Ascending aorta (tissue), 2 donors: ENCODE measurements at places on chromosomes 1 and 21.

- DNase-seq, result no peak
- H3K36me3 ChIP-seq, result no peaks in the 10 kb centered on the region
- no peaks in the 10 kb centered on the region for H3K27me3 ChIP-seq
Observed at GRCh38 chr1:41807390-41807789, 111.3 kb downstream of the HIVEP3 start.

DNA sequence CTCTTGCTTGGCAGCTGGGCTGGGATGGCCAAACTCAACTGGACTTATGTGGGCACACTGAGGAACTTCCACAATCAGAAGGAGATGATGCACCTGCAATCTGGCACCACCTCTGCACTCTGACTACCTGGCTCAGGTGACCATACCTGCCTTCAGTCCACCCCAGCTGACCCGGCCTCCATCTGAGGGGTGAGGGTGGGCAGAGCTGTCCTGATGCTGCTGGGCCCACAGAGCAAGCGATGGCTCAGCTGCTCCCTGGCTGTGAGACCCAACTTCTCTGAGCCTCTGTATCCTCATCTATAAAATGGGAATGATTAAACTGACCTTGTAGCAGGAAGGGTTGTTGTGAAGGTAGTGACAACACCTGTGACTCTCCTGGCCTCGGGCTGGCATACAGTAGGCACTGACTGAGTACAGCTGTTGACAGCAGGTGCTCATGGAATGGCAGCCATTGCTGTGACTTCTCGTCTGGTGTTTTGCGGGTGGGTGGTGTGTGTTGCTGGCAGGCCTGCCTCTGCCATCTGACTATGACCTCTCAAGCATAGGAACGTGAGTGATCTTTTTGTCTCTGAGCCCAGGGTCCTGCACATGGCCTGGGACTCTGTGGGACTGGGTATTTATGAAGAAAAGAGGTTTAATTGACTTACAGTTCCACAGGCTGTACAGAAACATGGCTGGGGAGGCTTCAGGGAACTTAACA lies 438.5 kb downstream of the PTPRU start:
- H3K4me3 ChIP-seq, result no peak overlapping the region
- H3K4me1 ChIP-seq, result no peaks in the 10 kb centered on the region
- no peak overlapping the region for H3K27ac ChIP-seq
- DNase-seq, result peak; percentile 56
- H3K36me3 ChIP-seq, result no peaks in the 10 kb centered on the region

DNA sequence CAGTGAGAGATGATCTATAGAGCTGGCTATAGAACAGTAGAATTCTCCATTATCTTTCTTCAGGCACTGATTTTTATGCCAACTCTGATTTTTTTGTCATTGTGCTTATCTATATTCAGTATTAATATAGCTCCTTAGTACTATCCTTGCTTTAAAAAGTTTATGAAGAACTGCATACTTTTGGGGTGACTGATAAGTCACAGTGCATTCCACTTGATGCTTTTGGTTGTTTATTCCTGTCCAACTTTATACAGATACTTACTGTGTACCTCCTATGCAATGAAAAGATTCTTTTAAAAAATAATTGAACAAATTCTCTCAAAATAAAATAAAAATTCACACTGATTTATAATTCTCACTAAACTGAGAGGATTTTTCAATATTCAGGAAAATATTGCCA lies 71.6 kb downstream of the COL24A1 start:
- no peak for DNase-seq
- no peaks in the 10 kb centered on the region for H3K36me3 ChIP-seq
- H3K27ac ChIP-seq, result no peak overlapping the region
- H3K4me1 ChIP-seq, result no peaks in the 10 kb centered on the region
- H3K4me3 ChIP-seq, result no peak overlapping the region

GRCh38 chr1:19101244-19101643 lies 108.8 kb downstream of the UBR4 start:
- H3K27me3 ChIP-seq, result no peaks in the 10 kb centered on the region
- DNase-seq, result no peak
- H3K4me3 ChIP-seq, result no peak overlapping the region
- H3K27ac ChIP-seq, result no peak overlapping the region
- H3K36me3 ChIP-seq, result peaks cover 84% of the 10 kb centered on the region
- no peaks in the 10 kb centered on the region for H3K4me1 ChIP-seq

DNA sequence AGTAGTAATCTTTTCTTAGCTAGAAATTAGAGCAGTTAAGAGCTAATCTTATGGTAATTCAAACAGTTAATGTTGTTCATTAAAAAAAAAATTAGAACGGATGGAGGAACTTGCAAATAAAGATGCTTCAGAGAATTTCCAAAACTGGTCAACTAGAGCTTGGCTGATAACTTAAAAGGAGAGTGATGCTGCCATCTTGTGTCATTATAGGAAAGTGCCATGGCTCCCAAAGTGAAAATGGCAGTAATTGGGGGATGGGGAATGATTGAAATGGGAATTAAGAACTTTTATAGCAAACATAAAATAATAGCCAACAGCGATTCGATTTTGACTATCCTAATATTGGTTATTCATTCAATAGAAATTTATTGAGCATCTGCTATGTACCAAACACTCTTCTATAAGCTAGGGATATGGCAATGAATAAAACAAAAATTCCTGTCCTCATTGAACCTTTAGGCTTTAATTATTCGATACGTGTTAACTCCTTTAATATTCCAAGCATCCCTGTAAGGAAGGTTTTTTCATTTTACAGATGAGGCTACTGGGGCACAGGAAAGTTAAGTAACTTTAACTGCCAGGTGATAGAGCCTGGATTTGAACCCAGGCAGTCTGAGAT lies 5.7 kb upstream of the PLPP3 start:
- no peak for DNase-seq
- peaks cover 3% of the 10 kb centered on the region for H3K4me1 ChIP-seq
- H3K36me3 ChIP-seq, result no peaks in the 10 kb centered on the region

GRCh38 chr21:36087362-36088138 lies 17.7 kb downstream of the CBR1 start:
- no peaks in the 10 kb centered on the region for H3K4me1 ChIP-seq
- H3K27ac ChIP-seq, result no peak overlapping the region
- DNase-seq, result no peak
- no peaks in the 10 kb centered on the region for H3K27me3 ChIP-seq
- no peaks in the 10 kb centered on the region for H3K36me3 ChIP-seq

DNA sequence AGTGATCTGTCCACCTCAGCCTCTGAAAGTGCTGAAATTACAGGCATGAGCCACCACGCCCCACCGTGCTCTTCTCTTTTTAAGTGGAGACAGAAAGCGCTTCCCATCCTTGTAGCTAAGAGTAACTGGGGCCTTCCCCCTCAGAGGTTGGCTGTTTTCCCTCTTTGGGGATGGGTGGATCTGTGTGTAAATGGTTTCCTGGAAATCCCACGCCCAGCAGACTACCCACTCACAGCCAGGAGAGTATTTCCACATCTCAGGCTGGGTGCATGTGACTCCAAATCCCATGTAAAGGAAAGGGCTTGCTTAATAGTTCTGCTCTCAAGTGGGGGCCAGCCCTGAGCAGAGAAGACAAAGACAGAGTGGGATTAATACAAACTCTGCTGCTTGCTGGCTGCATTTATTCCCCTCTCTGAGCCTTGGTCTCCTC lies 19.6 kb upstream of the TCEA3 start:
- DNase-seq, result peak; percentile 82
- H3K4me3 ChIP-seq, result no peak overlapping the region
- H3K4me1 ChIP-seq, result no peaks in the 10 kb centered on the region
- H3K36me3 ChIP-seq, result no peaks in the 10 kb centered on the region

GRCh38 chr1:186617926-186618325 lies 62.3 kb downstream of the PTGS2 start:
- H3K36me3 ChIP-seq, result no peaks in the 10 kb centered on the region
- no peaks in the 10 kb centered on the region for H3K4me1 ChIP-seq
- no peak for DNase-seq
- H3K27me3 ChIP-seq, result no peaks in the 10 kb centered on the region

- H3K4me1 ChIP-seq, result peaks cover 21% of the 10 kb centered on the region
- no peak overlapping the region for H3K4me3 ChIP-seq
- DNase-seq, result no peak
- H3K27ac ChIP-seq, result peak overlapping the region; percentile 80
Observed at GRCh38 chr1:204437796-204438570, 26.4 kb upstream of the PPP1R15B start.

DNA sequence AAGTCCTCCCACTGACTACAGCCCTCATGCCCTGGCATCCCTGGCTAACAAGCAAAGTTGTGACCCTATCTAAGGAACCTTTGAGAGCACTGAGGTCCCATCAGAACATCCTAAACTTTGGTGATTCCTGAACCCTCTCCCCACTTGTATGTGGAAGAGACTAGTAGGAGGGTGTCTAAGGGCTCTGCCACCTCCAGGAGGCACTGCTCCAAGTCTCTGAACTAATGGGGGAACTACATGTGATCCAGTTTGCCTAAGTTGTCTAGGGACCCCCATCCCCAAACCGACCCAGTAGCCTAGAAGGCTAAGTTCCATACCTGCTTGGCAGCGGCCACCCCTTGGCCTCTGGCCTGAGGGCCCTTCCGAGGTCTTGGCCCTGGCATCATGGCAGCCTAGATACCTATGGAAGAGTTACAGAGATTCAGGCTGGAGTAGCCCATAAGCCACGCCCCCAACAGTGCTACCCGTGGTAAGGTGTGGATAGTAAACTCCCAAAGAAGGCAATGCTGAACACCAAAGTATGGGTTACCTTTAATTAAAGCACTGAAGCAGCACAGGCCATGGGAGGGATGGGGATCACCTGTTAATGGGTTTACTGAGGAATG lies 1.7 kb downstream of the CC2D1B start:
- H3K27ac ChIP-seq, result peak overlapping the region; percentile 92
- H3K4me3 ChIP-seq, result peak overlapping the region; percentile 94
- peaks cover 40% of the 10 kb centered on the region for H3K36me3 ChIP-seq
- peaks cover 14% of the 10 kb centered on the region for H3K4me1 ChIP-seq
- H3K27me3 ChIP-seq, result no peaks in the 10 kb centered on the region

DNA sequence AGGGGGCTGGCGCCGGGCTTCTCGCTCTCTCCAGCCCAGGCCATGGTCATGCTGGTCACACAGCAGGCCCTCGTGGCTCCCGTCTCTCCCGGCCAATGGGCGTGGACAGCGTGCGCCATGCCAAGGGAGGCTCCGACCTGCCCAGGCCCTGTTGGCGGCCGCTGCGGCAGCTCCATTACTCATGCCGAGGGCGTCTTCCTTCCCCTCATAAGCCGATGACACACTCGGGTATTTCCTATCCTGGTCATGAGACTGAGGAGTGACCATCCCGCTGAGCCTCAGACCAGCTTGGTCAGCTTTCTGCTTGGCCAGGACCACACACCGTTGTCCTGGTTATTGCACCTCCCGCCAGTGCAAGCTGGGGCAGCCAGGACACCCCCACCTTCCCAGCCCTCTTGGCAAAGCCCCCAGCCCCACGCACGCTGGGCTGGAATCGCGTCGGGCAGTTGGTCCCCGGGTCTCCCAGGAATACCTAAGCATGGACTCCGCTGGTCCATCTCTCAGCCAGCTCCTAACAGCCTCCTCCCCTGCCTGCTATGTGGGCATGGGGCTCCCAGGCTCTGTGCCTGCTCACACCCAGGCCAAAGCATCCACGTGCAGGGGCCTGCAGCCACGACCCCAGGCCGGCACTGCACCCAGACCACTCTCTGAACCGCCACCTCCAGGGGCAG lies 49.8 kb downstream of the ARHGEF16 start:
- H3K27ac ChIP-seq, result peak overlapping the region; percentile 87
- peaks cover 83% of the 10 kb centered on the region for H3K36me3 ChIP-seq
- DNase-seq, result peak; percentile 55
- peaks cover 19% of the 10 kb centered on the region for H3K4me1 ChIP-seq

GRCh38 chr1:202658769-202659168 lies 51.5 kb downstream of the SYT2 start:
- H3K4me3 ChIP-seq, result no peak overlapping the region
- H3K27ac ChIP-seq, result no peak overlapping the region
- no peaks in the 10 kb centered on the region for H3K27me3 ChIP-seq
- H3K4me1 ChIP-seq, result no peaks in the 10 kb centered on the region
- H3K36me3 ChIP-seq, result no peaks in the 10 kb centered on the region
